ENCODE measurements at places on chromosomes 12 and 14.

DNA sequence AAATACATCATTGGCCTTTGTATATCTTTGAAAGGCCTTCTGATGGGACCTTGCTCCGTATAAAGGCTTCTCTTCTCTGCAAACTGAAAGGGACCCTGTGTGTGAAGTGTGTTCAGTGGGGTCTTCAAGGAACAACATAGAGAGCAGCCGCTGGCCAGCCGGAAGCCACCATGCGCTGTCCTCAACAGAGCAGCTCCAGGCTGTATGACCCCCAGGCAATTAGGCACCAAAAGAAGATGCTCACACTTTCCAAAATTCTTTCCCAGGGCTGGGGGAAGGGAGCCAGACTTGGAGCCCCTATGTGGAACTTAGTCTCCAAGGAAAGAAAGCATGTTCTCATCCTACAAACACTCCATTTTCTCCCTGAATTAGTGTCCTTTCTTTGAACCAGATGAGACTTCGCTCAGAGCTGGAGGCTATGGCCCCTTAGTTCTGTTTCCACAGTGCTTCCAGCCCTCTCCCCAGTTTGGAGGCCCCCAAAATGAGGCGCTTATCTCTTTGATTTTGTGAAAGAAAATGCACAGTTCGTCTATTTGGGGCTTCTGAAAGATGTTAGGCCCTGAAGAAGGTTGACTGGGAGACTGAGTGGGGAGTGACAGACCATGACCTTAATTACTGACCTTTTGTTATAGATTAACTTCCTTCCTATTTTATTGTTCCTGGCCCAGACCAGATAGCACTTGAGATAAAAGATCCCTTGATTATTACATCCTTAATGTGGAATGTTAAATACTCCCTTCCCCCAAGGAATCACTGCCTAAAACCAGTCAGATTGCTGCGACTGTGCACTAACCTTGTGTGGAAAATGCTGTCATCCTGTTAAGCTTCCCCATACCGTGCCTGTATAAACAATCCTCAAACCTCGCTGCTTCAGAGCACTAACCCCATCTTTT, 128.3 kb upstream of the FGD4 start:
- DNase-seq = no peak

GRCh38 chr14:100900837-100901390, 2.6 kb downstream of the RTL1 start:
- peak; percentile 91 for DNase-seq

- DNase-seq = no peak
Observed at GRCh38 chr14:52063052-52063462, 5.8 kb downstream of the NID2 start.

GRCh38 chr12:51163795-51164194, 9.1 kb downstream of the TFCP2 start:
- no peak for DNase-seq

DNA sequence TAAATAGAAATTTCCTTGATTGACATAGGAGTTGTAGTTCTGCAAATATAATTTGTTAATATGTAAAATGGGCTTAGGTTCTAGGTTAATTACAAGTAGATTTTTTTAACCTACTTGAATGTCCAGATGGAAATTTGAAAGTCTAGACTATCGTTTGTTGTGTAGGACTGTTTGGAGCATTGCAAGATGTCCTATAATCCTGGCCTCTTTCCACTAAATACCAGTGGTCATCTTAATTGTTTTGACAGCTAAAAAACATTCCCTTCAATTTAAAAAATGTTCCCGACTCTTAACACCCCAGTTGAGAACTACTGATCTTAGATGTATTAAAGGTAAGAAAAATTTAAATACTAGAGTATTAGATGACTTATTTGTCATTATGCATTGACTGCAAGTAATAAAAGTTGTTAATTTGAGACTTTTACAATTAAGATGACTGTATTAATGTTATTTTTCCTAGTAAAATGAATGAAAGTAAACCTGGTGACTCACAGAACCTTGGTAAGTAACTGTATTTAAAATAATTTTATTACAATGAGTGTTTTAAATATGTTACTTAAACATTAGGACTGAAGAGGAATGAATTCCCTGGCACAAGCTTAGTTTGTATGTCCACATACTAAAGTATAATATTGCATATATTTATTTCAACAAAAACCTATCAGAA, 21.8 kb downstream of the G2E3 start:
- no peak for DNase-seq

- no peak for DNase-seq
Observed at GRCh38 chr12:43766291-43766690, 7.5 kb downstream of the IRAK4 start.

GRCh38 chr12:19093218-19093617, 36.3 kb upstream of the PLEKHA5 start:
- no peak for DNase-seq

GRCh38 chr12:111138016-111138415, 217.6 kb upstream of the MYL2 start:
- no peak for DNase-seq

- DNase-seq = no peak
Observed at GRCh38 chr14:24280797-24281460, 9.5 kb upstream of the RABGGTA start.

DNA sequence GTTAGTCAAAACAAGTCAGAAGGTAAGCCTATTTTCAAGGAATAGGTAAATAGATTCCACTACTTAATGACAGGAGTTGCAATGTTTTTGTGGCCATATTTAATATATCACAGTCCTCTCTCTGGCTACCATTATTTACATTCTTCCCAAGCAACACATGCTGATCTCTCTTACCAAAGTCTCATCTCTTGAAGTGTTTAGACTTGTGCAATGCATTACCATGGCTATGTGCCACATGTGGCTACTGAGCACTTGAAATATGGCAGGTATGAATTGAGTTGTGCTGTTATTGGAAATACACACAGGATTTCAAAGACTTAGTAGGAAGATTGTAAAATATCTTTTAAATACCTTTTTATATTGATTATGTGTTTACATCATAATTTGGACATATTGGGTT, 262.4 kb upstream of the PDE3A start:
- no peak for DNase-seq

- DNase-seq = peak; percentile 86
Observed at GRCh38 chr14:69129264-69129880, 23.5 kb downstream of the DCAF5 start.

DNA sequence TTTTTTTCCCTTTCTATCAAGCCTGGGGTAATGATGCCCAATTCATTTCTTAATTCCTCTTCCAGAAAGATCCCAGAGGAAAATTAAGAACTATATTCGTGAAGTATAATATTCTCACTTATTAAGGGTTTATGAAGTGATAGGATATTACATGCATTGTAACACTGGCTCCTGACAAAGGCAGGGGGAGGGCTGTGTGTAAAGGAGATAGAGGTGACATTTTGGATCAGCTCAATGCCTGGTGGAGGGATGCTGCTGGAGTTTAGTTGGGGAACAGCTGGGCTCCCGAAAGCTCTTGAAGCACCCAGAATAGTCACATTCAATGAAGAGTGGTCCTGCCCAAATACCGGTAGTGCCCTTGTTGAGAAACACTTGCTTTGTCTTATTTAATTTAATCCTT, 774 bp downstream of the SERPINA11 start:
- DNase-seq = no peak

GRCh38 chr14:92486881-92487280, 26.7 kb upstream of the RIN3 start:
- no peak for DNase-seq

DNA sequence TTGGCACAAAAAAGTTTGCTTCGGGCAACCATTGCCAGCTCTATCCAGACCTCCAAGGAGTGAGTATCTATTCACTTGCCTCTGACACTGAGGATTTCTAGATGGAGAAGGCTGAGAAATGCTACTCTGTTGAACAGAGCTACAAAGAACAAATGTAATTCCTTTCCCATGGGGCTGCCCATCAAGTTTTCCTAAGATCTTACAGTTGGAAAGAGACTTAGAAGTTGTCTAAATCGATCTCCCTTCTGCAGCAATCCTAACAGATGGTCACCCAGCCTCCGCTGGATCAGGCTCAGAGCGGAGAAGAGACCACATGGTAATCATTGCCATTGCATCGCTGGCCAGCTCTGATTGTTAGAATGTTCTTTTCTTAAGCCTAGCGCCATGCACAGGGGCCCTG, 110.1 kb upstream of the BCL2L14 start:
- no peak for DNase-seq

GRCh38 chr12:54431911-54432814, 13.1 kb upstream of the ITGA5 start:
- no peak for DNase-seq

DNA sequence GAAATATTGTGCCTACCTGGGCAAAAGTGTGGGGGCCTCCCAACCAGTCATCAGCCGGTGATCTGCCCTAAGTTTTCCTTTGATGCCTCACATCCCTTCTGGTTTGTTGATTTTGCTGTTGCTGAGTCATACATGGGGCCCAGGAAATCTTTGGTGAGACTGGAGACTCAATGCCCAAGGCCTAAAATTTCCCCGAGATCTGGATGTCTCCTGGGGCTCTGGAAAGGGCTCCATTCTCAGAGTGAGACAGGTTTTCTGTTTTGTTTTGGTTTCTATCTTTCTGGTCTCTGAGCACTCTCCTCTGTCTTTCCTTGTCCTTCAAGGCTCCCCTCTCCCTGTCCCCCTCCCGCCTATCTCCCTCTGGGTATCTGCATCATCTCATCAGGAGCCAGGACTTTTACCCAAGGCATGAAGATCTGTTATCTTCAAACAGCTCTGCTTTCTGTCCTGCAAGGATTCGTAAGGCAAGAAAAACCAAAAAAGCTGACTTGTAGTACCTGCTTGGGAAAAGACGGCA, 152.8 kb upstream of the MAX start:
- no peak for DNase-seq

DNA sequence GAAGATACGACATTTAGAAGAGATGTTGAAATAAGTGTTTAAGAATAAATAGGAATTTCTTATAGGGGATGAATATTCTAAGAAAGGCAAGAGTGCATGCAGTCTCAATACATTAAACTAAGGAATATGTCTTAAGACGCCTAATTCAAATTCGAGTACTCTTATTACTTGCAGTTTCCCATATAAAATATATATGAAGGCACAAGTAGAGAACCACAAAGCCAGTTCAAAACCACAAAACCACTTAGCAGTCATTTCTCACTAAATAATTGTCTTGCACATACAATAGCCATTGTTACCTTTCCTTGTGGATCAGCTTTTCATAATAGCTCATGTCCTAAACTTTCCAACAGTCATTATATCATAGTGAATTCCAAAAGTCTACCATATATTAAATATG, 91.0 kb upstream of the MON2 start:
- no peak for DNase-seq

GRCh38 chr14:54052696-54053385, 96.2 kb upstream of the BMP4 start:
- DNase-seq = no peak

DNA sequence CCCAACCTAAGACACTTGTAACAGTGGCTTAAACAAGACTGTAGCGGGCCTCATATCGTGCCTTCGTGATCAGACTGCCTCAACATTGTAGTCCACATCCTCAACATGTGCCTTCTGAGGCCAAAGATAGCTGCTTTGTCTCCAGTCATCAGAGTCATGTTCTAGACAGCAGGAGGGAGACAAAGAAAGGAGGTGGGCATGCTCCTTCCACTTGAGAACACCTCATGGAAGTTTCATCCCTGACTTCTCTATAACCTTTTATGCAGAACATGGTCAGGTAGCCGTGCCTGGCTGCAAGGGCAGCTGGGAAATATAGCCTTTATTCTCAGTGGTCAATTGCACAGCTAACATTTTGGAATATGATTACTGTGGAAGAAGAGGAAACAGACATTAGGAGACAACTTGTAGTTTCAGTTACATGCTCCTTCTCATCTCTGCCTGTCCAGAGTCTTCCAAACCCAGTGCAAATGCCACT, 25.3 kb upstream of the DHRS2 start:
- DNase-seq = no peak

DNA sequence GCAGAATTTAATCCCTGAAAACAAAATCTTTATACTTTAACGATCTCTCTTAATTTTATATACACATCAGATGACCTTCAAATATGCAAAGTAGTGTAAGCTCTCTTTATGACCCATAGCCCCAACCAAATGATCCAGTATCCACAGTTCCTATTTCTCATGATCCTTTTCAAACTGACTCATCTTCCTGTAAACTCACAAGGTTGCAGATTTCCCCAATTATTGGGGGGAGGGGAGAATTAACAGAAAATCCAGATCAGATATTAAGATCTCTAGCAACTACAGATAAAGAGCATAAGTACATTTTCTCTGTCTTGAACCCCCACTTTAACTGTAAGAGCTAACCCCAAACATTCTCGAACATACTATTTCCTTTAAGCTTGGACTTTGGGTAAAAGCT, 12.5 kb downstream of the GNS start:
- no peak for DNase-seq

DNA sequence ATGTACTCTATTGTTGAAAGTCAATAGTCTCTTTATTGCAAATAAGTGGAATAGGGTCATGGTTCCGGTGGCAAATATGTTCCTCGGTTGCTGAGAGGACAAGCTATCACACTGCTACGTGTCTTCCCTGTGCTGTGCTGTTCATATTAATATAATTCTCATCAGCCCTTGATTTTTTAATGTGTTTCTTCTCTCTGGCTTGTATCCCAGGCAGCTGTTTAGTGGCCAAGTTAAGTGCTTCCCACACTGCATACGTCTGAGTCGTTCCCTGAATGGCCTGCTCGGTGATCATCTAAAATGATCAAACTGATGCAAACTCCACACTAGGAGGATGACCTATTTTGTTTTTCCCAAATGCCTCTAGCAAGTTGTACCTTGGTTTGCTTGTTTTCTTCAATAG, 186.4 kb downstream of the ANO6 start:
- DNase-seq = no peak

DNA sequence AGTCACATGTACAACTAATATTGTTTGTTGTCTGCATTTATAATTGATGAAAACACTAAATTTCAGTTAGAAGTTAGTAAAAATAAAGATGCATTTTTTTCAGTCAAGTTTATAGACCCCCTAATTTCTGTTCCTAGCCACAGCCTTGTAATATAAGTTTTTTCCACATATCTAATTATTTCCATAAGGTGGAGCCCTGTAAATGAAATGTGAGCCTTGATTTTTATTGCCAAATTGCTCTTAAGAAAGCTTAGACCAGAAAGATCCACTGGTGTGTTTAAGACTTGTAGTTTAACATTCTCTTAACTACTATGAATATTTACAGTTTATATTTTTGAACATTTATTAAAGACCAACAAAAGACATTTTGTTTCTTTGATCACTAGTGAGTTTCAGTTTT, 322.1 kb upstream of the RGS6 start:
- no peak for DNase-seq

DNA sequence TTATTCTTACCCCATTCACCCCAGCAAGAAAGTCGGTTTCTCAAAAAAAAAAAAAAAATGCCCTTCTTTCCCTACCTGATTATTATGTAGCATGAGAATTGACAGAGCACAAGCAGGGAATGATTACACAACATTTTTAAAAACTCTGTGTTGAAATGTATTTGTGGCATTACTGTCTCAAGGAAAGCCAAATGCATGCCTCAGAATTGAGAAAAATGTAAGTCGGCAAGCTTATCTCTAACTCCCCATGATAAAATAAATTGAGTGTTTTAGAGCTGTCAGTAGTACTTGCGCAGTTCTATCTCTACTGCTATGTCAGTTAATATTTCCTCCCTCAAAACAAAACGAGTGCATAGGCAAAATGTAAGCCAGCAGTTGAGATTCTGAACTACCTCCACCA, 25.7 kb downstream of the ANO4 start:
- no peak for DNase-seq

- no peak for DNase-seq
Observed at GRCh38 chr12:7319930-7320329, 16.1 kb downstream of the ACSM4 start.

GRCh38 chr12:63809566-63809965, 29.9 kb downstream of the RXYLT1 start:
- no peak for DNase-seq

GRCh38 chr12:22313286-22313962, 21.1 kb downstream of the ST8SIA1 start:
- no peak for DNase-seq

GRCh38 chr12:115209230-115209629, 525.3 kb upstream of the TBX3 start:
- no peak for DNase-seq

Measured in posterior cingulate gyrus (tissue), 11 donors.